ENCODE measurements at places on chromosomes 16 and 17.

GRCh38 chr17:30807896-30808295 is 16.6 kb downstream of the CRLF3 start:
- no peak for DNase-seq

GRCh38 chr16:89422527-89422904 is 67.8 kb downstream of the ANKRD11 start:
- DNase-seq, result peak; percentile 39

DNA sequence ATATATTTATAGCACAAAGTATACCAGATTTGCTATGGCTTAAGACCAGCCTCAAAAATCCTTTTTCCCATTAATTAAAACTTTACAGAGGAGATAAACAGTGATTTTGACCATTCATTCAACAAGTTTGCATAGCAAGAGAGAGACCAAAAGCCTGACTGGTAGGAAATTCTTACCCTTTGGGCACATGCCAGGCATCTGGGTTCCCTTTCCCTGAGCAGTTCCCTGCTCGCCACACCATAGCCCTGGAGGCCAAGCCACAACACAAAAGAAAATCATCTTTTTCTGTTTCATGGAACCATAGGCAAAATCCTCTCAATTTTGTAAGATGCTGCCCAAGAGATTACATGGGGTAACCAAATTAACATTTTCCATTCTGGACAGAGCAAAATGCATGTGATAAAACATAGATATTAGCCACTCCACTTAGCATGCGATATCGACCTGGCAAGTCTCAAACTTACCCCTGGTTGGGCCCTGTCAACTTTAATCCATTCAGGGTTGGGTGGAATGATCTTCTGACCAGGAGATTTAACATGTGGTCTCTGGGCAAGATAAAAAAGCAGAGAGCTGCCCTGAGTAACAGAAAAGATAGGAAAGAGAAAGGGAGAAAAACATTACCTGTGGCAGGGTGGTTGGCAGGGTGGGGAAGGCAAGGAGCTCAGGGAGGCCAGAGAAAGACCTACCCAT is 57.6 kb upstream of the B4GALNT2 start:
- no peak for DNase-seq

GRCh38 chr17:80963812-80964543 is 27.7 kb upstream of the CHMP6 start:
- no peak for DNase-seq

DNA sequence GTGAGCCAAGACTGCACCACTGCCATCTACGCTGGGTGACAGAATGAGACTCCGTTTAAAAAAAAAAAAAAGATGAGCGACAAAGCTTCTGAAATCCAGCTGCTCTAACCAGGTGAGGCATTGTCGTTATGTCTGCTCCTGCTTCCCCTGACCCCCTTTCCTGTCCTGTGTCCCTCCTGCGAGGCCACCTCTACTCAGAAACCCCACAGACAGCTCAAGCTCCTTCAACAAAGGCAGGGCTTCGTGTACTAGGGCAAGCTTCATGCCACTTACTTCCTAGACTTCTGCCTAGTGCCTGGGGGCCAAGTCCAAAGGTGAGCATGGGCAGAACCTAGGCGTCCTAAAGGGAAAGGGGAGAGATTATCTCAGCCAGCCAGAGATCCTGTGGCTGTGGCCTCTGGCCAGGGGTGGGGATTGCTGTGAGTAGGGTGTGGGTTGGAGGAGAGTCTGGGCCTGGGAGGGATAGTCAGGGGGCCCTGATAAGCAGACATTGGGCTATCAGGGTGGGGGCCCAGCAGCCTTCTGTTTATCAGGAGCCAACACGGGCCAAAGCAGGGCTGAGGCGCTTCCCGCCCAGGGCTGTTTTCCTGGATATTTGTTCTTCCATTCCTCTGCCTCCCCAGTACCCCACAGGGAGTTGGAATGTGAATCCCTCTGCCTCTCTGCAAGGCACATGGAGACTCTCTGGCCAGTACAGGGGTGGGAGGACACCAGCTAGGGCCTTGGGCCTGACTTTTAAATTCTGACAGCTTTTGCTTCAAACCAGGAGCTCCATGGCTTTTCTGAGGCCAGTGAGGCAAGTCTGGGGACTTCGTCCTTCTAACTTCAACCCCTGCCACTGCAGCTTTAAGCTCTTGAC is 10.4 kb downstream of the ERAL1 start:
- DNase-seq, result no peak

DNA sequence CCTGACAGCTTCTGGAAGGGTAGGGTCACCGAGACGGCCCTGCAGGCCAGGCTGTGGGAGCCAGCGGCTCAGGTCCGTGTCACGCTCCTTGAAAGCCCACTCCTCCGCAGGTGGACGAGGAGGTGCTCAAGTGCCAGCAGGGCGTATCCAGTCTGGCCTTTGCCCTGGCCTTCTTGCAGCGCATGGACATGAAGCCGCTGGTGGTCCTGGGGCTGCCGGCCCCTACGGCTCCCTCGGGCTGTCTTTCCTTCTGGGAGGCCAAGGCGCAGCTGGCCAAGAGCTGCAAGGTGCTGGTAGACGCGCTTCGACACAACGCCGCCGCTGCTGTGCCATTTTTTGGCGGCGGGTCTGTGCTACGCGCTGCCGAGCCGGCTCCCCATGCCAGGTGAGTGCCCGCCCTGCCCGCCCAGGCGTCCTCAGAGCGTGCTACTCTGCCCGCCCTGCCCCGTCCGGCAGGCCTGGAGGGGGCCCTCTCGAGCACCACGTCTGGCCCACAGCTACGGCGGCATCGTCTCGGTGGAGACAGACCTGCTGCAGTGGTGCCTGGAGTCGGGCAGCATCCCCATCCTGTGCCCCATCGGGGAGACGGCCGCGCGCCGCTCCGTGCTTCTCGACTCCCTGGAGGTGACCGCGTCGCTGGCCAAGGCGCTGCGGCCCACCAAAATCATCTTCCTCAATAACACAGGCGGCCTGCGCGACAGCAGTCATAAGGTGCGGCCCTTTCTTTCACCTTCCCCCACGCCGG is 1.3 kb downstream of the NAGS start:
- DNase-seq, result no peak

- DNase-seq, result no peak
Measured at GRCh38 chr16:64168371-64168770, 953.5 kb downstream of the CDH11 start.

DNA sequence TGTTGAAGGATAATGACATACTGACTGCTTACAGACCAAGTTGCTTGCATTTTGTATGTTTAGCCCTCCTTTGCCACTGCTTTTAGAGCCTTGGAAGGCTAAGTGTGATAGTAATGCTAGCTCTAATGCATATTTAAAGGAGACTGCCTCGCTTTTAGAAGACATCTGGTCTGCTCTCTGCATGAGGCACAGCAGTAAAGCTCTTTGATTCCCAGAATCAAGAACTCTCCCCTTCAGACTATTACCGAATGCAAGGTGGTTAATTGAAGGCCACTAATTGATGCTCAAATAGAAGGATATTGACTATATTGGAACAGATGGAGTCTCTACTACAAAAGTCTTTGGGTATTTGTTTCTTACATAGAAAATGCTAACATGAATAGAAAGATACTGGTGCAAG is 19.1 kb downstream of the CAPNS2 start:
- DNase-seq, result no peak

DNA sequence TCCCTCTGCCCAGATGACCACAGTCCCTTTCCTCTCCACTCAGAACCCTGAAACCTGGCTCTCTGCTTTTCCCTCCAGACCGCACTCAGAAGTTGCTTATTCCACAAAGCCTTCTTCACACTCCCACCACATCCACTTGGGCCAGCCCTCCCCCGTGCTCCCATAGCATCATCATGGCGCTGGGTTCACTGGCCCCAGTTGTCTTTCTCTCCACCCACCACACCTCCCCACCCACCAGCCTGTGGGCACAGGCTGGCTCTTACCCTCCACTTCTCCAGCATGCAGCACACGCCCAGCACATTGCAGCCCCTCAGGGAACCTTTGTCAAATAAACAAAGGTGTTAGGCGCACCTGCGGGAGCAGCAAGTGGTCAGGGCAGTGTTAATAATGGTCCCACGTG is 130.0 kb downstream of the KATNIP start:
- no peak for DNase-seq

DNA sequence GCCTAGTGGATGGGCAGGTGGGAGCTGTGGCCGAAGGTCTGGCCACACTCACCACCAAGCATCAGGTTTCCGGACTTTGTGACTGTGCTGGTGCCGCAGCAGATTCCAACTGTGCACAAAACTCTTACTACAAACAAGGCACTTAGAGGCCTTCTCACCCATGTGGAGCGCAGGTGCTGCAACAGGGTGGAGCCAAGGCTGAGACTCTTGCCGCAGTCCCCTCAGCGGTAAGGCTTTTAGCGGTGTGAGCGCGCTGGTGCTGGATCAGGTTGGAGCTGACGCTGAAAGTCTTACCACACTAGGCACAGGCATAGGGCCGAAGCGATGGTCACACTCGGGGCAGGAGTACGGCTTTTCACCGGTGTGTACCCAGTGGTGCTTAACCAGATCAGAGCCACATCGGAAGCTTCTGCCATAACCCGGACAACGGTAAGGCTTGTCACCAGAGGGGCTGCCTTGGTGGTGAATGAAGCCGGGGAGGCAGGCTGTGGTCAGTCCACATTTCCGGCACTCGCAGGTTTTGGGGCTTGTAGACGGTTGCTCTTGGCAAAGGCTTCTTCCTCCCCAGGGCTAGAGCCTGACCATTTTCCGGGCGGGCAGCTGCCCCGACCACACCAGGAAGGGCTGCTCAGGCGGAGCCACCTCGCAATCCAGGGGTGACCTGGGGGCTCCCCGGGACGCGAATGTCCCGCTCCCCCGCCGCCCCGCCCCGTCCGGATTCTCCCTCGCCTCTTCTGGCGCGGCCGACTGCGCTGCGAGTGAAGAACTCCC is 1.0 kb upstream of the ARMC5 start:
- DNase-seq, result no peak

DNA sequence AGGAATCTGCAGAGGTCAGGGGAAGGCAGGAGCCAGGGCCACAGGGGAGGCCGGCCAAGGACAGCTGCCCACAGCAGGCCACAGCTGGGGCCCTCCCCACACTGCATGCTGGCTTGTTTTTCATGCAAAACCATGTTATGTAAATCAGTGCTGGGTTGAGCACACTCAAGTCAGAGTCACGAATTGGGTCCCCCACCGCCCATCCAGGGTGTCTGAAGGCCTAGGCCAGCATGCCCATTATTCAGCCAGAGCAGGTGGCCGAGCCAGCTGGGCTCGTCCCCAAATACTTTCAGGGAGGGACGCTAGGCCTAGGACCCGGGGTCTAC is 51.2 kb upstream of the TOB1 start:
- DNase-seq, result no peak

DNA sequence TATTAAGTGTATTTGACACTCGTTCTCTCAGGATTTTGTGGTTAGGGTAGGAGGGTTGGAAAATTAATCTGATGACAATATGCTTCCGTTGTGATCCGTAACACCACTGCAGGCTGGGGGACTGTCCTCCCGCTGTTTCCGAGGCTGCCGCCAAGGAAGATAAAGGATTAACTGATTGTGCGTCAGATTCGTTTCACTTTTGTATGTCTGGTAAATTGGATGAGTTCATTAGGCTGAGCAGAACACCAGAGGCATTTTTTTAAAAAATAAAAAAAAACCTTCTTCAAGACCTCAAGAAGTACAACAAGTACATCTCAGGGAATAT is 486.7 kb upstream of the SALL1 start:
- DNase-seq, result peak; percentile 54

- no peak for DNase-seq
Measured at GRCh38 chr17:7569571-7569970, 7.9 kb downstream of the SENP3 start.

GRCh38 chr17:1231456-1231855 is 38.8 kb upstream of the BHLHA9 start:
- no peak for DNase-seq

GRCh38 chr17:1275962-1276736 is 3.3 kb upstream of the TRARG1 start:
- DNase-seq, result no peak

DNA sequence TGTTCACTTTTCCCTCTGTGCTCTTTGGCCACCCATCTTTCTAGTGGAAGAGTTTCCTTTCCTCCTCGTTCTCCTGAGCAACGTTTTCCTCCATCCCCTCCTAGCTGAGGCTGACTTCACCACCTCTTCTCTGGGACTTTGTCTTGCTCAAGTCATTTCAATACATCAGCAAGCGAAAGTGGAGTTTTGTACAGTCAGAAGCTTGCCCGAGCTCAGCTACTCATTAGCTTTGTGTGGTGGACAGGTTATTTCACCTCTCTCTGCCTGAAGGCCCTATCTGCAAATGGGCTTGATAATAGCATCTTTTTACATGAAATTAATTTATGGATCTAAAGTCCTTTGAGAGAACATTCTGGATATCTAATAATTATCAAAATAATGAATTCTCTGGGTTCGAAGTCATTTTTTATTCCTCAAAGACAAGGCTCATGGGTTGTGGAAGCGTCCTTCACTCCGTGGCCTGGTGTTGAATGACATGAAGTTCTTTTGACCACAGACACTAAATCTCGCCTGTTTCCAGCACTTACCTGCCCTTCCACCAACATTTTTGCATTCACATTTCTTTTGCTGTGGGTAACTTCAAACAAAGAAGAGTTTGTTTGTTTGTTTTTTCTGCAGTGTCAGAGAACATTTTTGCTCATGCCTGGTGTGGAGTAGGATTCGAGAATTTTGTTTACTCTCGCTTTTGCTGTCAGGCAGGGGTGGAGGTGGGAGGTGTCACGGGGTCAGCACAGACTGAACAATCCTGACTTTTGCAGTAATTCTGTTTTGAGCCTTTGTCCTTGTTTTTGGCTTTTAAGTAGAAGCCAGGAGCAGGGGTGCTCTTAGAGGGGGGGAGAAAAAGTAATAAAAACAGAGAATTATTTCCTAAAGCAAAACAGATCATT is 155.0 kb upstream of the CACNG5 start:
- DNase-seq, result no peak

- no peak for DNase-seq
Measured at GRCh38 chr17:32348483-32348800, 1.5 kb upstream of the ZNF207 start.

GRCh38 chr16:12413393-12413792 is 390.3 kb downstream of the CPPED1 start:
- no peak for DNase-seq

DNA sequence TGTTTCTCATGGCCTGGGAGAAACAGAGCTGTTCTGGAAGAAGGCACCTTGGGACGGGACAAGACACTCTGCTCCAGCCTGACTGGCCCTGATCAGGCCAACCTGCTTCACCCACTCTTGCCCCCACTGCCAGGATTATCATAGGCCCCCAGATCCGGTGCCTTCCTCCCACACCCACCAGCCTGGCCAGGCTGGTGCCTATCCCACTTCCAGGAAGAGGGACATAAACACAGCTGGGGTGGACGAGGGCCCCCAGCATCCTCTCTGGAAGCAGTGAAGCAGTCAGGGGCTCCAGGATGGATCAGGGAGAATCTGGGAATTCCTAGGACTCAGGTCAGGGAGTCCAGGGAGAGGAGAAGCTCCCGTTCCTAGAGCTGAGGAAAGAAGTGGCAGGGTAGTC is 16.9 kb upstream of the ITGA3 start:
- DNase-seq, result no peak

- DNase-seq, result no peak
Measured at GRCh38 chr17:10790491-10791401, 13.2 kb downstream of the TMEM238L start.
